ENCODE measurements at places on chromosomes 5 and 9.

GRCh38 chr9:131679261-131680020 lies 60.4 kb downstream of the RAPGEF1 start:
- no peak for DNase-seq

GRCh38 chr9:133282464-133283238 lies 7.7 kb upstream of the ABO start:
- DNase-seq: no peak

DNA sequence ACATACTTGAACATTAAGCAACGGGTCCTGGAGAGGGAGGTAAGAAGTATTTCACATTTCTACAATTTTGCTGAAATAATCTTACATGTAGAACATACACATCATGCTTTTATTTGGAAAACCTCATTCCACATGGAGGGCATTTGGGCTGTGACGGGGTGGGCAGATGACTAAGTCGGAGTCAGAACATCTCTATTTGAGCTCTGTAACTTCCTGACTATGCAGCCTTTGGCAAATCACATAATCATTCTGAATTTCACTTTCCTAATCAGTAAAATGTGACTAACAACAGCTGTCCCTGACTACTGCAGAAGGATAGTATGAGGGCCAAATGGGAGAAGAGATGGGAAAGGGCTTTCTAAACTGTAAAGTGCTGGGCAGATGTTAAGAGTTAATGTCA lies 17.1 kb upstream of the IL6ST start:
- no peak for DNase-seq

DNA sequence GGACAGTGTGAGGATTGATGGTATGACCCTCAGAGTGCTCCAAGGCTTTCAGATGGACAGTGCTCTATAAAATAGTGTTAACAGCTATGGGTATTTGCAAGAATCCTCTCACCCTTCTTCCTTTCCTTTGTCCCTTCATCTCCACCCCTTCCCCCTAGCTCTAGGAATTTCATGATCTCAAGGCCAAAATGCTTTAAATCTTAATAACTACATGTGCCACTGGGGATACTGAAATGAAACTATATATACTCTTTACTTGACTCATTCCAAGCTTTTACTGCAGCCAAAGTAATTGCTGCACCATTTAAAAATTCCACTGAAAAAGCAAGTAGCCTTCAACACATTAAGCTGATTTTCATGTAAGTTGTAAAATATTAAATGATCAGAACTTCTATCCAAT lies 361.6 kb upstream of the SLC30A5 start:
- no peak for DNase-seq

DNA sequence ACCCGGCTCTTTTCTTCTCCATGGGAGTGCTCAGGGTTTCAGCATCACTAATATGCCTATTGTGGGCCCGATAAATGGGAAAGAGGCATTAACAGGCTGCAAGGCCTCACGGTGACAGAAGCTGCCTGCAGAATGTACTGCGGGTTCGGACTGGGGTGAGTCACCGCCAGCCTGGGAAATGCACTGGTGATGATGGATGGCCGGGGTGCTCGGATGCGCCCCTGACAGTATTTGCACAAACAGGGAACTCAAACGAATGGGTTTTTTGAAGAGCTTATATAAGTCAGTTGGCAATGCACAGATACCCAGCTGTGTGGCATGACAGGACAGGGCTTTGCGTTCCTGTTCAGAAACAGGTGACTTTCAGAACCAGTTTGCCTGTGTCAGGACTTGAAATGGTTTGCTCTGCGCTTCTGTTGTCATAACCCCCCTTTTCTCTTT lies 42.0 kb upstream of the PITX1 start:
- no peak for DNase-seq

DNA sequence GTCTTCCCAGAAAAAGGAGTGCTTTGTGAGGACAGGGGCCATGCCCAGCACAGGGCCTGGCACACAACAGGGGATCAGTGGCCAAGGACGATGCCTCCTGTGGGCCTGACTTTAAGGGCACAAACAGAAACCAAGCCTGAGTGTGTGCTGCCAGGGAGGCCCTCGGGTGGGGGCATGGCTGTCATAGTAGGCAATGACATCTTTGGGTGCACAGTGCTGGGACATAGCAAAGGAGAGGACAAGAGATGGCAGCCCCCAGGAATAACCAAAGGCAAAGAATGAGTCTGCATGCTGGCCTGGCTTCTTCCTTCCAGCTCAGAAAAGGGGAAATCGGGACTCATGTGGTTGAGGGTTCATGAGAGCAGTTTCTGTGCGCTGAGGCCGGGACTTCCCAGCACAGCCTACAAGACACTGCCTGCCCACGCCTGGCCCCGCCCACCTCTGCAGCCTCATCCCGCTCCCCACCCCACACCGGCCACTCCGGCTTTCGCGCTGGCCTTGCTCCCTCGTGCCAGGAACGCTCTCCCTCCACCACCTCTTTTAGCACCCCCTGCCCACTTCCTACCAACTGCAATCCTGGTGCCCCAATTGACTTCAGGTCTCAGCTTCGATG lies 13.8 kb upstream of the LHX2 start:
- no peak for DNase-seq

- no peak for DNase-seq
Observed at GRCh38 chr5:108560581-108560980, 178.7 kb upstream of the FBXL17 start.

GRCh38 chr9:3343671-3344070 lies 182.1 kb downstream of the RFX3 start:
- DNase-seq: no peak

- peak; percentile 60 for DNase-seq
Observed at GRCh38 chr9:91711755-91712601, 238.1 kb downstream of the ROR2 start.

DNA sequence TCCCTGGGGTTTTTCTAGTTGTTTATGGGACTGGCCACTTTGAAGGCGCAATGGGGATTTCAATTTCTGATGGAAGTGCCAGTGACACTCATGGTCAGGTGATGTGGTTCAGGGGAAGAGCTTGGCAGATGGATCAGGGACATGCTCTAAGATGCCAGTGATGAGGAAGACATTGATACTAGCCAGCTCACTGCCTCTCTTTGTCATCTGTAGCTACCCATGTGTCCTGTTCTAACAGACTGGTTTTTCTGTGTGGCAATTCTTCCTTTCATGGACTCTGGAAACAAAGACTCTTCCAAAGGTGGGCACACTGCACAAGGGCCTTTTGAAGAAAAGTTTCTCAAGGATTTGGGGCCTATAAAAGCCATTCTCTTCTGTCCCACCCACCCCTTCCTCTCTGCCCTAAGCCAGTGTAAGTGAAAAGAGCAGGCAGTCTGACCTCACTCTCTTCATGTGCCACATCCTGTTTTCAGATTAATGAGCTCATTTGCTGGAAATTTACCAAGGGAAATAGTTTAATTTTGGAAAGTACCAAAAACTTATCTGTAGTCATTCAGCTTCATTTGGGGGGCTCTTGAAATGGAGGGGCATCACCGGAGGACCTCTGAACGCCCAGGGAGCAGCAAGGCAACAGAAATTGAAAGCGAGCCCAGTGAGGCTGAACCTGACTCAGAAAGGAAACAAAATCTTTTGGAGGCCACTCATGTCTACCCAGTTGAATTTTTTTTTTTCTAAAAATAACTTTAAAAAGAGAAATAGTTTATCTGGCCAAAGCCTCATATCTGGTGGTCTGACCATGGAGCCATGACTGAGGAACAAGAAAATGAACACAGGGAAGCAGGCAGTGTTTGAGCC lies 4.9 kb upstream of the TRAF1 start:
- DNase-seq: peak; percentile 52

- no peak for DNase-seq
Observed at GRCh38 chr9:114035845-114036801, 42.0 kb downstream of the AMBP start.

DNA sequence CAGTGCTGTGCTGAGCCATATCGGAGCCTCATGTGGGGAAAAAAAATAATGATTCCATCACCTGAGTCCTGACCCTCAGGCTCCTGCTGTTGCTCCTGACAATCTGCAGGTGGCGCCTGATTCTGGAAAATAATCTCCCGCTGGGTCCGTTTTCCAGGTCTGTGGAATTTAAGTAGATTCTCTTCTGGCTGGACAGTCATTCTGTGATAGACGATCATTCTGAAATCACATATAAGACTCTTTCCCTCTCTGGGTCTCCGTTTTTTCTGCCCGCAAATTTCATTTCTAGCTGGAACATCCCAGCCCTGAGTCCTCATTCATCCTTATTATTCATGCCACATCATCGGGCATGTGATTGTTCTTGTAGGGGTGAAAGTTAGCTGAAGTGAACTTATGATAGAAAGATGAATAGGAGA lies 22.1 kb upstream of the STXBP1 start:
- peak; percentile 32 for DNase-seq

GRCh38 chr5:2105141-2105540 lies 222.4 kb upstream of the IRX4 start:
- DNase-seq: no peak

GRCh38 chr5:123046222-123046621 lies 9.7 kb upstream of the PPIC start:
- DNase-seq: no peak

- no peak for DNase-seq
Observed at GRCh38 chr9:108270051-108270450, 585.7 kb downstream of the ACTL7B start.

- DNase-seq: no peak
Observed at GRCh38 chr5:58002323-58002722, 457.6 kb downstream of the PLK2 start.

GRCh38 chr5:17477573-17478265 lies 20.3 kb upstream of the TAF11L2 start:
- DNase-seq: no peak

- DNase-seq: no peak
Observed at GRCh38 chr5:143304836-143305475, 98.5 kb downstream of the NR3C1 start.

DNA sequence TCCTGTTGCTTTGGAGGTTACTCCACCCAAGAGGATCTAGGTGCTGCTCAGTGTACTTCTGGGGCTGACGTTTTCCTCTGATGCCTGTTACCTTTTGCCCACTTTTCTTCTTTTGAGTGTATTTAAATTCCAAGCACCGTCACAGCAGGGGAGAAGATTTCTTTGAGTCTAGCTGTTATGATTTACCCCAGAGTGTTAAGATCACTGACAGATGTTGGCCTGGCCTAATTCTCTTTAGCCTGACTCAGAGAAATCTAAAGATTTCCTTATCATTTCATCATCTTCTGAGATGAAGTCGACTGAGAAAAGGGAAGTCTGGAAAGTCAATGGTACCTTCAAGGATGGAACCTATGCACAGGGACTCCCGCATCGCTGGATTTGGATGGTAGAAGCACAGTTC lies 191.5 kb downstream of the FBXL7 start:
- DNase-seq: no peak

- DNase-seq: no peak
Observed at GRCh38 chr5:34053133-34053532, 10.1 kb upstream of the C1QTNF3 start.

GRCh38 chr5:35046774-35047173 lies 975 bp downstream of the AGXT2 start:
- no peak for DNase-seq

- no peak for DNase-seq
Observed at GRCh38 chr5:175230299-175230698, 213.7 kb downstream of the DRD1 start.

DNA sequence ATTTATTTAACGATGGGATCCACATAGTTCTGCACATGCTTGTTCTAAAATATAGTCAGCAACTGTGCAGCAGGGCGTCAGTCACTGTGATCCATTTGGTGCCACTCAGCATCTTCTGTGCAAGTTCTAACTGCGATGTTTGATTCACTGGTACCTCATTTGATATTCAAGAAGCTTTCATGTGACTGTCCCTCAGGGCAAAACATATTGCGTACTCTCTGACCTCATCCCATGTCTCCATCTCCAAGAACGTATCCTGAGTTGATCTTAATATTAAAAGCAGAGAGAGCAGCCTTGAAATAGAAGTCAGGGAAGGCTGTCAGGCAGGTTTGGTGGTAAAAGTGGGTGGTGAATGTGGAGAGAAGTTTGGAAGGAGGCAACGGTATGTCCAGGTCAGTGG lies 116.5 kb upstream of the ATP10B start:
- no peak for DNase-seq

GRCh38 chr9:96777426-96777864 lies 442 bp downstream of the ZNF510 start:
- no peak for DNase-seq

DNA sequence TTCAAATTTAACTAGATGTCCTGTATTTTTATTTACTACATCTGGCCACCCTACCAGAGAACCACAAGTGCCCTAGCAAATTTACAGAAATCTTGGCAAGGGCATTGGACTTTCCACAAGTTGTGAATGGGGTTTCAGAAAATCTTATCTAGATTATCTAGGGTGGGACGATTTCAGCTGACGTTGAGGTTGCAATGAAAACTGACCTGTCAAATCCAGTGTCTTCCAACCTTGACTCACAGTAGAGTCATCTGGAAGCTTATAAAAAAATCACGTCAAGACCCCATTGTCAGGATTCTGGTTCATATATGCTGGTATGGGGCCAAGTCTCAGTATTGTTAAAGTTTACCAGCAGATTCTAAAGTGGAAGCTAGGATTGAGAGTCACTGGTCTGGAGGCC lies 109.6 kb upstream of the ACTBL2 start:
- no peak for DNase-seq

- no peak for DNase-seq
Observed at GRCh38 chr9:94600258-94600657, 6.6 kb upstream of the FBP2 start.

GRCh38 chr9:16571127-16571802 lies 299.2 kb downstream of the BNC2 start:
- DNase-seq: no peak

- no peak for DNase-seq
Observed at GRCh38 chr5:73890569-73890968, 264.6 kb downstream of the ARHGEF28 start.

DNA sequence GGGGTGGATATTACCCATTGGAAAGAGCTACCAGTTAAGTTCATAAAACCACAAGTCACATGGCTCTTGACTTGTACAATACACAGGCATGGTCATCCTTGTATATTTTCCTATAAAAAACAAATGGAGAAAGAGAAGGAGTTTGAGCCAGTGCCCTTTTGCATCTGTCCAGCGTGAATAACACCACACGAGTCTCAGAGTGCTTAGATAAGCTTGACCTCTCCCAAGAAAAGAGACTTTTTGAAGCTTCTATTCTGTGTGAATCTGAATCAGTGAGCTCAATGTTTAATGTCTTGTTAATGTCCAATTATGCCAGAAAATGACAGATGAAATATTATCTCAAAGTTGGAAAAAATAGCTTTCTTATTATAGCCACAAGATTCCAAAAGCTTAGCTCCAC lies 30.9 kb upstream of the LPAR1 start:
- DNase-seq: no peak

DNA sequence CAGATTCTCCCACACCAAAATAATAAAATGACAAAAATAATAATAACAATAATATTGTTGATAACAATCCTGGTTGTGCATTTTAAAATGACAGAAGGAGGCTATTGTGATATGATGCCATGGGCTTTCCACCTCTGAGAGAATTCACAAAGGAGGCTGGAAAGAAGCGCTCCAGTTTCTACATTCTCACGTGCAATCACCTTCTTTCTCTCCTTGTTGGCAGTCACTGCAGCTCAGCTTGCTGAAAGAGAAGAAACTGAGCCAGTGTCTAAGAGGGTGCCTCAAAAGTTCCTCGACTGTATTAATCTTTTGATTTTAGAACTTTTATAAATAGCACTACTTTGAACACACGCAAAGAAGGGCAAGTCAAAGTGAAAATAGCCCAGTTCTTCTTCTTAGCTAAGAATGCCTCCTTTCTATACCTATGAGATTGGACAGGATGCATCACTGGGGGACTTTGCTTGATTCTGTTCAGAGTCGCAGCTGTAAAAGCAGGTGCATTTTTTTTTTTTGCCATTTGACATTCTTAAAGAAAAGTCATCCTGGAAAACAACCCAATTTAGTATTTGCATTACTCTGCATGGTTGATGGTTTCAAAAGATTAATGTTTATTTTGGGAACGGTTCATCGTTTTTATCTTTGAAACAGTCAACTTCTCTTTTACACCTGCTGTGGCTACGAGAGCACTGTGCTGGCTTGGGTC lies 12.4 kb upstream of the SUB1 start:
- DNase-seq: no peak

Measured in CD8-positive, alpha-beta T cell (primary cell).